ENCODE measurements at places on chromosomes 1 and 21.

- no peak for DNase-seq
Observed at GRCh38 chr1:14757286-14757625, 158.8 kb downstream of the KAZN start.

DNA sequence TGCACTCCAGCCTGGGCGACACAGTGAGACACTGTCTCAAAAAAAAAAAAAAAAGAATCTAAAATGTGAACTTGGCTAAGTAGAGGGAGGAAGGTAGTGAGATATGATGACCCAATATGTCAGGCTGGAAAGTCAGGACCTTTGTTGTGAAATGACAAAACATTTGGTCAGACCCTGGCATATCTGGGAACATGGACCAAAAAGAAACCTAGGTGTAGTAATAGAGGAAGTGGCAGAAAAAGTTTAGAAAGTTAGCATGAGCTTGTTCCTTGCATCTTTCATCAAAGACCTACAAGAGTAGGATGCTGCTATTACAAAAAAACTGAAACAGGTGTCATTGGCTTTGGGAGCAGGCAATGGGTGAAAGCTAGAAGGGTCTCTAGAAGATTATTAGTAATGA, 7.3 kb upstream of the S100A3 start:
- no peak for DNase-seq

- DNase-seq: peak; percentile 59
Observed at GRCh38 chr1:232968965-232969364, 18.6 kb downstream of the NTPCR start.

DNA sequence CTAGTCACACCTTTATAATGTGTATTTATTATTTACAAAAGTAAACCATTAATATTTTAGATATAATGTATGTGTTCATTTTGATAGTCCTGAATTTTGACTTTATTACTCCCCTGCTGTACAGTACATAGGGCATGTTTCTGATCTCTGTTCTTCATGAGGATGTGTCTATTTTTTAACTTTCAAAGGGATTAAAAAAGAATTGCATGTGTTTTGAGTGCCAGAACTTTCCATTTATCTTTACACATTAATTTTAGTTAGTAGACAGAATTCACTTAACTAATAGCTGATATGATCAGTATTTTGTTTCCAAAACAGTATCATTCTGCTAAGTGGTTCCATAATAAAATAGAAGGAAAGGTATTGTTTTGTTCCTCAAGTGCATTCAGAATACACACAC, 3.1 kb downstream of the PBX1 start:
- DNase-seq: no peak

DNA sequence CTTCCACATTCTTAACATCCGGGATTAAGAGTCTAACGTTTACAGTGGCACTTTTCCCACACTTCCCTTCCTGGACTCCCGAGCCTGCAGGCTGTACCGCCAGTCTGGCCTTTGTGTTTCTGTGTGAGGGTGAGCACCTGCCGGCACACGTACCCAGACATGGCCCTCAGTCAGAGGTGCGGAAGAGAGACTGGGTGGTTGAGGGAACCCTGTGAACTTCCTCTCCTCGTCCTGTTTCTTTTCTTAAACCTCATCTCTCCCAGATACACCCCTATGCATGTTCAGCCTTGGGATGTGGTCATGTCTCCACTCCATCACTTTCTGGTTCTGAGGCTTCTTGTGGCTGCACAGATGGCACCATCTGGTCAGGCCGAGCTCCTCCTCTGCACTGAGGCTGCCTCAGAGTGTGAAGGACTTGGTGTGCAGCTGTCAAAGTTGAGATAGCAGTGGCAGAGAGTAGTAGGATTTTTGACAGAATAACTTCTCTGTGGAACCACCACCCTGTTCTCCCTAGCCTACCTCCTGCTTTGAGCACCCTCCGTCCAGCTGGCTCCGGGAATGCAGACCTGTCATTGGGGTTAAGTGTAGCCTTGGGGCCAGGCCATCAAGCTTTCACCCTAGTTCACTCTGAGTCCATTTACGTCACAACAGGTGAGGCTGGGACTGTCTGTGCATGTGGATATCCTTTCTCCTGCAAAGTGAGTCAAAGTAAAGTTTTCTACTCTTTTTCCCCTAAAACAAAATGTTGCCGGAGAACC, 31.4 kb downstream of the VASH2 start:
- DNase-seq: no peak

GRCh38 chr1:118115567-118116295, 69.3 kb downstream of the SPAG17 start:
- DNase-seq: no peak

DNA sequence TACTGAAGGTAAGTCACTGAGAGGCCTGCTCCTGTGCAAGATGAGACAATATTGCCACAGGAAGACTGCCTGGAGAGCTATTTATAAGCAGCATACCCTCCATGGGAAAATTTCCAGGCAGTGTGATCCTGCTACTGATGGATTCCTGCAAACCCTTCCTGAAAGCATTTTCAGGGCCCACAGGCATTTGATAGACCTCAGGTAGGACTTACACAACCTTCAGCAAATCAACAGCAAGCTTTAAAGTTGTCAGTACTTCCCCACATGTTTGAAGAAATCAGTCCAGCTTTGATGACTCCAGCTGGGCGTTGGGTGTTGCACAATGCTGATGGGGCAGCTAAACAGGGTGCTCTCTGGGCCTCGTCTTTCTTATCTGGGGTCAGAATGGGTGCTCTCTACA, 108.8 kb downstream of the PLXNA2 start:
- no peak for DNase-seq

- DNase-seq: no peak
Observed at GRCh38 chr1:100360790-100361510, 8.6 kb downstream of the CDC14A start.

- no peak for DNase-seq
Observed at GRCh38 chr1:9375912-9376311, 83.2 kb downstream of the SPSB1 start.

DNA sequence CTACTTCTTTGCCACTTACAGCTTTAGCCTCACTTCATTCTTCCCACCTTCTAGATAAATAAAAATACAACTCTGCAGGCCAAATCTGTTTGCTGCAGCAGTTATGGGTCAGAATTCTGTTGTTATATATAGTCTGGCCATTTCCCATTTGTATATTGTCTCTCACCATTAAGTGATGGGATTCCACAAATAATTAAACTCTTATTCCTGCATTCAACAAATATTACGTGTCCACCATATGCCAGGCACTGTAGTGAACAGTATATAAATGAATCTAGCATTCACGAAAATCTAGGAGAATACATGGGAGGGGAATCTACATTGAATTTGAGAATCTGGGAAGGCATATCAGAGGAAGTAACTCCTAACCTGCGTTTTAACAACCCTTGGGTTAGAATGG, 5.7 kb upstream of the GLRX2 start:
- no peak for DNase-seq

DNA sequence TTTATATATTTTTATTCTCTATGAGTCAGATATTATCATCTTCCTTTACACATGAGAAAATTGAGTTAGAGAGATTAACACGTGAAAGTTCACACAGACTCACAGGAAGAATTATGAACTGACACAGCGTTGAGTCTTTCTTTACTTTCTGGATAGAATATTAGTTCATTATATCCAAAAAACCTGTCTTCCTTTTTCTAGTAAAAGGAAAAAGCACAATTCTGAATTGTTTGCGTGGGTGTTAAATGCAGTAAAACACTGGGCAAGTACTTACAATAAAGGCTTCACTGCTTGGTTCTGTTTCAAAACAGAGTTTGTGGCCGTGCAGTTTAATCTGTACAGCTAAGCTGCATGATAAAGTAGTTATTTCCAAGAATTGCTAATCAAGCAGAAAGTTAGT, 10.8 kb downstream of the MAGI3 start:
- no peak for DNase-seq

DNA sequence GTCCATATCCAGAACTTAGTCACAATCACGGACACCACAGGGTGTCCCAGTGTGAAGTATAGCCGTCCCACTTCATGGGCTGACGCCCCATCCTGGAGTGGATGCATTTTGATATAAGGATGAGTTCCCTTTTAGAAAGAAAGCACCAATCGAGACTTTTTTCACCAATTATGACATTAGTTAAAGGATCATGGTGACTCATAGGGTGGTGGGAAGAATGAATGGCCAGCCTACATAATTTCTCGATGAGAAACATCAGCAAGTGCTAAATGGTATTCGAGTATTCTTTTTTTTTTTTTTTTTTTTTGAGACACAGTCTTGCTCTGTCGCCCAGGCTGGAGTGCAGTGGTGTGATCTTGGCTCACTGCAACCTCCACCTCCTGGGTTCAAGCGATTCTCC, 38.5 kb upstream of the USP1 start:
- no peak for DNase-seq

GRCh38 chr1:212500983-212501382, 68.3 kb downstream of the NENF start:
- DNase-seq: no peak

DNA sequence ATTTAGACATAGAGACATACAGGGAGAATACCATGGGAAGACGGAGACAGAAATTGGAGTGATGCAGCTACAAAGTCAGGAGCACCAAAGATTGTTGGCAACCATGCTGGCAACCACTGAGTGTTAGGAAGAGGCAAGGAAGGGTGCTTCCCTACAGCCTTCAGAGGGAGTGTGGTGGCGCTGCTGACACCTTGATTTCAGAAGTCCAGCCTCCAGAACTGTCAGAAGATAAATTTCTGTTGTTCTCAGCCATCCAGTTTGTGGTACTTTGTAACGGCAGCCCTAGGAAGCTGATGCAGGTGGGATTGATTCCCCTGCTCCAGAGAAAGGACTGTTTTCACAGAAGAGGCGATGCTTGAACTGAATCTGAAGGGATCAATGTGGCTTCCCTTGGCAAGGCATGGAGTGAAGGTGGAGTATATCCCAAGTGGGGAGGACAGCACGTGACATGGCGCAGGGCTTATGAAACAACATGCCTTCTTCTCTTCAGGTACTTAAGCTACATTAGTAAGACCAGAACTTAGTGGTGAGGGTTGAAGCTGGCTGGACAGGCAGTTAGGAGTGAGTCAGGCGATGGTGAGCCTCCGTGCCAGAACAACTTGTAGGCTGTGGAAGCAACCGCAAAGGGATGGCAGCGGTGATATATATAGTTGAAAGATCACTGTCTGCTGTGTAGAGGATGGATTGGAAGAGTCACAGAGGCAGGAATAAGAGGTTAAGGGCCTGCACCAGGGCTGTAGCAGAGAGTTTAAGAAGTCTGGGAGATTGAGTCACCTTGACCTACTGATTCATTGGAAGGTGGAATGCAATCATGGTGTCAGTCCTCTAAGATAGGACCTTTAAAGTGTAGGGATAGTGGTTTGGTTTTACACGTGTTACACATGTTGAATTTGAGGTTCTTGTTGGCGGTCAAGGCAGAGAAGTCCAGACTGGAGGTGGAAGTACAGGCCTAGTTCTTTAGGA, 2.1 kb downstream of the LEPR start:
- no peak for DNase-seq

DNA sequence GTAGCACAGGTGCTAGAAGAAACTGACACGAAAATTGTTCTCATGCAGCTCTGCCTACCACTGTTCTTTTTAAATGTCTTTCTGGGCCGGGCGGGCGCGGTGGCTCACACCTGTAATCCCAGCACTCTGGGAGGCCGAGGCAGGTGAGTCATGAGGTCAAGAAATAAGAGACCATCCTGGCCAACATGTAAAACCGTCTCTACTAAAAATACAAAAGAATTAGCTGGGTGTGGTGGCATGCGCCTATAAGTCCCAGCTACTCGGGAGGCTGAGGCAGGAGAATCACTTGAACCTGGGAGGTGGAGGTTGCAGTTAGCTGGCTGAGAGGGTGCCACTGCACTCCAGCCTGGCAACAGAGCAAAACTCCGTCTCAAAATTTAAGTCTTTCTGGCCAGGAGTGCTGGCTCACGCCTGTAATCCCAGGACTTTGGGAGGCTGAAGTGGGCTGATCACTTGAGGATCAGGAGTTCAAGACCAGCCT, 947 bp upstream of the RIT1 start:
- no peak for DNase-seq

DNA sequence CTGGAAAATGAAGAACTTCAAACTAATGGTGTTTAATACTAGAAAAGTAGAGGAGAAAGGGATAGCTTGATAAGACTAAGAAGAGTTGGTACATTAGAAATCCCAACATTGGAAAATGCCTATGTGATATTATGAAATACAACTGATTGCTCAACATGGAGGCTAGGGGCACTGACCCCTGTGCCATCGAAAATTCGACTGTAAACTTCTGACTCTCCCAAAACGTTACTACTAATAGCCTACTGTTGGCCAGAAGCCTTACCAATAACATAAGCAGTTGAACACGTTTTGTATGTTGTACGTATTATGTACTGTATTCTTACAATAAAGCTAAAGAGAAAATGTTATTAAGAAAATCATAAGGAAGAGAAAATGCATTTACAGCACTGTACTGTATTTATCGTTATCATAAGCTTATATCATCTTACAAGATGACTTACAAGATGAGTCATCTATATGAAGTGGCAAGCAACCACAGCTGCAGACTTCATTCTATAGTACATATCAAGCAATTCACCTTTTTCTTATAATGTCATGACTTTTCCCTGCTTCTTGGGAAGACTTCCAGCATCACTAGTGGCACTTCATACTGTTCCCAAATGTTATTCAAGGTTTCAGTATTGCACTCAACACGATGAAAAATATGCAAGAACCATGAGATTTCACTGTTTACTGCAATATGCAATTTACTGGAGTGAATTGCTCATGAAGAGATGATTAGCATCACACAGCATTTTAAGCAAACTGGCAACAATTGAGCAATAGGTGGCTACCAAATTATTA, 12.9 kb upstream of the CTSK start:
- DNase-seq: no peak

GRCh38 chr1:14323568-14324247, 274.8 kb upstream of the KAZN start:
- no peak for DNase-seq

DNA sequence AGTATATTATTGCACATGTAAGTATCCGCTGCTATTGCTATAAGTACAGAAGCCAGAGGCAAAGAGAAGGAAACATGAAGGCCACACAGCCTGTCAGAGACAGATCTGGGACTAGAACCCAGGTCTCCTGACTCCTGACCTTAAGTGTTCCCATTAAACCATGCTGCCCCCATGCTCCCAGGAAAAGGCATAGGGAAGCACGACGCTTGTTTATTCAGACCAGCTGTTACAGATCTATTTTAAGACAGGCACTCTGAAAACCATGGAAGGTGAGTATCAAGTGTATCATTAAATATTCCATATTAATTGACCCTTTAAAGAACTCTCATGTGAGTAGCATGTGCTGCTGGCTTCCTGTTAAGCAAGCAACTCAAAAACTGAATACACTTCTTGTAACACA, 11.4 kb downstream of the VAV3 start:
- DNase-seq: no peak

DNA sequence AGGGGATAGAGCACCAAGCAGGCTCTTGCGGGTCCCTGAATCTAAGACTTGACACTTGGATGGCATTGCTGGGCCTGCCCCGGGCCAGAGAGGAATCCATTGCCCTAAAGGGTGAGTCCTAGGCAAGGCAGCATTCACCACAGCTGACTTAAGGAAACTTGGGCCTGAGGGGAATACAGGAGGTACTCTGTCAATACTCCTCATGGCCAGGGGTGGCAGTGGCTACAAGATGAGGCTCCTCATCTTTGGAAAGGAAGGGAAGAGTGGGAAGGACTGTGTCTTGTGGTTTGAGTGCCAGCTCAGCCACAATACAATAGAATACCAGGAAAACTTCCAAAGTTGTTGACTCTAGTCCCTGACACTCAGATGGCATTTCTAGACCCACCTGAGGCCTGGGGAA, 5.1 kb downstream of the KRTAP22-1 start:
- no peak for DNase-seq

GRCh38 chr1:86062453-86062852, 94.1 kb downstream of the COL24A1 start:
- no peak for DNase-seq

GRCh38 chr1:160776178-160776577, 19.8 kb upstream of the LY9 start:
- no peak for DNase-seq

All from KBM-7 (cell line).